ENCODE measurements at places on chromosomes 16 and 17. TPM values are rescaled to one million over a fixed set of nuclear protein-coding genes. Genes with fewer than 3 reads are reported as not detected.

The DHX40 gene
- 34.0 TPM for total RNA-seq

The HBA1 gene
- 559 TPM for total RNA-seq

The SERPINF2 gene
- 15.1 TPM for total RNA-seq

The UNC13D gene
- total RNA-seq, result 17.7 TPM

The LGALS9B gene
- total RNA-seq, result 0.21 TPM

The CCL13 gene
- 5.4 TPM for total RNA-seq

The GAS2L2 gene
- not detected for total RNA-seq

The TMED6 gene
- total RNA-seq, result 0.84 TPM

The CPHXL2 gene
- total RNA-seq, result not detected

The ACSM5 gene
- 5.8 TPM for total RNA-seq

The CMTR2 gene
- total RNA-seq, result 14.9 TPM

The ABCC11 gene
- total RNA-seq, result not detected

The GAST gene
- total RNA-seq, result not detected

The HS3ST3B1 gene
- 1.3 TPM for total RNA-seq

The SLC52A1 gene
- total RNA-seq, result not detected

The LLGL1 gene
- 14.1 TPM for total RNA-seq

The IGF2BP1 gene
- total RNA-seq, result not detected

The SLX1B gene
- 12.5 TPM for total RNA-seq

The EXOC7 gene
- total RNA-seq, result 98.8 TPM

The SPN gene
- total RNA-seq, result 5.2 TPM

The CALCOCO2 gene
- 164 TPM for total RNA-seq

The PIGS gene
- 33.5 TPM for total RNA-seq

The TPSB2 gene
- 17.0 TPM for total RNA-seq

The SOX15 gene
- 1.1 TPM for total RNA-seq

The PRR35 gene
- not detected for total RNA-seq

The KRT32 gene
- not detected for total RNA-seq

The KRTAP2-1 gene
- total RNA-seq, result not detected

The CARD14 gene
- total RNA-seq, result 0.55 TPM

The VTN gene
- 1.5 TPM for total RNA-seq

The TNK1 gene
- 2.4 TPM for total RNA-seq

The MFAP4 gene
- total RNA-seq, result 564 TPM

The CDH15 gene
- total RNA-seq, result not detected

The ARHGAP27 gene
- total RNA-seq, result 41.0 TPM

The DDX52 gene
- 19.7 TPM for total RNA-seq

Data from aorta (tissue), 5 donors.